ENCODE measurements at places on chromosomes 5 and 9.

GRCh38 chr9:116494815-116495634 lies 192.1 kb upstream of the TRIM32 start:
- DNase-seq: no peak

- peak; percentile 12 for DNase-seq
Measured at GRCh38 chr5:138438003-138438723, 694 bp upstream of the REEP2 start.

DNA sequence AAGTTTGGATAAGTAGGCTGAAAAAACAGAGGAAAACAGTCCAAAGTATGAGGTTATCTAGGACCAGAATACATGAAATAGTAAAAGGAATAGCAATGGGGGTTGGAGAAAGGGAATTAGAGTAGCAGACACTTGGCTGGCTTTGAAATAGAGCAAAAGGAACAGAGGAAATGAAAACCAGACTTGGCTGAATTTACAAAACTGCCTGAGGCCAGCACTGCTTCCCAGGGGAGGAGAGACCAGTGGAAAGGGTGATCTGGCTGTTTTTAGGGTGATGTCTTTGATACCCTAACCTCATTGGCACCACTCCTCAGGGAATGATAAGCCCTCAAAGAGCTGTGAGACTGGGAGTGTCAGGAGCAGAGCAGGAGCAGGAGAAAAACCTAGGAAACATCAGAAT lies 413.4 kb upstream of the SLC30A5 start:
- DNase-seq: peak; percentile 42

DNA sequence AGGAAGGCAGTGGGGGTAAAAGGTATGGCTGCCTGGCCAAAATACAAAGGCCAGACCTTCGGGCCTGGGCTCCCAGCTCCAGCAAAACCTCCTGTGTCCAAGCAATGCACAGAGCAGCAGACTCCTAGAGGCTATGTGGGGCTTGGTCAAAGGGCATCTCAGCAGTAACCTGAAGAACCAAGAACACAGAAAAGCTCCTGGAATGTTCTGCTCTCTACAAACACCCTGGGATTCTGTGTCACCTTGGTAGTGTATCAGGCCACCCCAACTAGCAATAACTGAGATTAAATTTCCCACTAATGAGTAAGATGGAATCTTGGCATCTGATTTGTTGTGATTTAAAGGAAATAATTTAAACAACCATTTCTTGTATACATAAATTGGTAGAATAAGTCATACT lies 158.6 kb downstream of the GLIS3 start:
- DNase-seq: no peak

DNA sequence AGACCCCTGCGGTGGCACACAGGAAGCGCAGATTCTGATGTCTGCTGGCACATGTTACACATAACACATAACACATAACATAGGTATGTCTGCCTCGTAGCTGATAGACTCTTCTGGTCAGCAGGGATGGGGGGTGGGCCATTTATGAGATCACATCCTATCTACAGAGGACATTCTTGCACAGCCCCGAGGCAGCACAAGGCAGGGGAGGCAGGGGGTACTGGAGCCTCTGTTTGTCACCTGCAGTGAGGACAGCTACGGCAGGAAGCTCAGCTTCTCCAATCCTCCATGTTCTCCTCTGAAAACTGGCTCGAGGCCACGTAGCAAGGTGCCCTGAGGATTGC lies 16.7 kb upstream of the MED10 start:
- no peak for DNase-seq

DNA sequence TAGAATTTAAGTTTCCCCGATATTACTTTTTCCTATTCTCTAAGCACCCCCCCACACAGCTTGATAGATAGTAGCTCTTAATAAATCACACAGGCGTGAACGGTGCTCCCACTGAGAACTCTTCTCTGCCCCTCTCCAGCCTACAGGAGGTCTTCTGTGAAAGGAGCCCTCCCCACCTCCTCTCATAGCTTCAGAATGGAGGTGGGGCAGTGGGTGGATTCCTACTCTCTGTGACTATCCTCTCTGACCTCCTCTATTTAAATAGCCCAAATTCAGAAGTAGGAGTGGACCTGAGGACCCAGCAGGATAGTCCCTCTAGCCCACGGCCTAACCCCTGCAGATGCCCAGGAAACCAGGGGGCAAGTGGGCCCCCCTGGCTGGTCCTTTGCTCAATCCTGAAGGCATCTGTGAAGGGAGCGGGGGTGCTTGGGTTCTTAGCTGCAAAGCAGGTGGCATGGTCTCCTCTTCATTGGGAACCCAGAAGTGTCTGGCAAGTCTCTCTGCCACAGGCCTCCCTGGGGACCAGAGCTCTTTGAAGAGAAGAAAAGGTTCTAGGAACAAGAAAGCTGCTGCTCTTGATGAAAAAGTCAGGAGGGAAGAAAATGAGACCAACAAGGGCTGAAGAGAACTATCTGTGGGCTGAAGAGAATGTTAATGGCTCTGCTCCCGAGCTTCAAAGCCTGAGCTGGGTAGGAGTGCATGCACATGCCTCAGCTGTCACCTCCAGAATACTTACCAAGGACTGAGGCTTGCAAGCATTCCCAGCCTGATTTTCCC lies 21.1 kb upstream of the HSPA9 start:
- DNase-seq: no peak

Measured in AG10803 (cell line).